ENCODE measurements at places on chromosomes 1 and 21.

- DNase-seq: no peak
Measured at GRCh38 chr1:163872067-163872466, 550.3 kb downstream of the NUF2 start.

- no peak for DNase-seq
Measured at GRCh38 chr1:169149555-169150286, 43.2 kb downstream of the ATP1B1 start.

GRCh38 chr1:27623327-27624212, 11.4 kb downstream of the FGR start:
- DNase-seq: no peak

- no peak for DNase-seq
Measured at GRCh38 chr1:161080441-161081405, 8.6 kb downstream of the NECTIN4 start.

GRCh38 chr1:56874689-56875088, 20.1 kb downstream of the C8A start:
- no peak for DNase-seq

DNA sequence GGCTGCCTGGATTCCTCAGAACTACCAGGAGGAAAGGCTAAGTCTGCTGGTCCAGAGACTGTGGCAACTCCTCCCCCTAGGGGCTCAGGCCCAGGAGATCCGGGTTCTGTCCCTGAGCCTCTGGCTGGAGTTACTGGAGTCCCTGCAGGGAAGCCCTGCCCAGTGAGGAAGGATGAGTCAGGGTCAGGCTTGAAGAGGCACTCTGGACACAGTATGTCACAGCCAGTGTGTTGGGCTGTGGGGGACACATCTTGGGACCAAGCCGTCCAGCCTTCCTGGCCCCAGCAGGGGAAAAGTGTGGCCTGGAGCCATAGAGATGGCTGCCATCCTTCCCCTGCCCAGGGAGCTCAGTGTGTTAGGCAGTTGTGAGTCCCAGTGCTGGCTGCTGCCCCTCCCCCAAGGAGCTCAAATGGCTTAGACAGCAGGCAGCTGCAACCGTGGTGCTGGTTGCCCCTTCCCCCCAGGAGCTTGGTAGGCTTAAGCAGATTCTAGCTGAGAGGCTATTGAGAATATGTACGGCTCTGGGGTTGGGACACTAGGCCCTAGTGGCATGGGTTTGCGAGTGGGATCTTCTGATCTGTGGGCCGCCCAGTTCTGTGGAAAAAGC, 28.2 kb upstream of the RABGAP1L start:
- DNase-seq: no peak

DNA sequence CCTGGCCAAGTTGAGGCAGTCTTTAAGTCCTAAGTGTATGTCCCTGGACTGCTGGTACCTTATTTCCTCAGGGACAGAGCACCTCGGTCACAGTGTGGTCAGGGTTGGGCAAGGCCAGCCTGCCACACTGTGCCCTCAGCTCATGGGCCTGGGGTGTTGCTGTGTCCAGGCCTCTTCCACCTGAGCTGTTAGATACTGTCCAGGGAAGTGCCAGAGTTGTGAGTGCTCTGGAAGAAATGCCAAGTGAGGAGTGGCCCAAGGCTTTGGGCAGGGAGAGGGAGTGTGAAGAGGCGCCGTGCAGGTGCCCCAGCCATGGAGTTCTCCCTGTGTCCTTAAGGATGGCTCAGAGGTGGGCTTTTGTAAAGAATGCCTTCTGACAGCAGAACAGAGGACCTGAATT, 15.3 kb downstream of the URB2 start:
- DNase-seq: no peak

All from stimulated activated CD4-positive, alpha-beta T cell treated with anti-CD3 and anti-CD28 coated beads, Interleukin-1b, Interleukin-23, amount 100 ng/mL, for 48 hours (primary cell).